ENCODE measurements at places on chromosomes 1 and 21.

DNA sequence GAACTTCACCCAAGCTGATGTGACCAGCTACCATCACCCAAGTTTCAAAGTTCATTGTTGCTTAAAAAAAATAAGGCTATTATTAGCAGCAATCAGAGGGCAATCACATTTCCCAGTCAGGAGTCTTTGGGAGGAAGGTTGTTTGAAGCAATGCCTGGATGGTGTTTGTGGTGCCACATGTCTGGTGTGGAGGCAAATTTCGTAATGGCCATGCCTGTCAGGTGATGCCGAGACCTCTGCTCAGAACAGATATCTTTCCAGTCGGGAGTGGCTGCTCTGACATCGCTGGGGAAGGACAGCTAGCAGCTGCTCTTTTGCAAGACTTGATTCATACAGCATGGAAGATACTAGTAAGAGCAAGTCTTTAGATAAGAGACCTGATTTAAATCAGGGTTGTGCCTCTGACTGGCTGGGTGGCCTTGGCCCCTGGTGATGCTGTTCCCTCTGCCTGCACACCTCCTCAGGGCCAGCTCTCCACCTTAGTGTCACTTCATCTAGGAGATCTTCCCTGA lies 187.8 kb upstream of the JUN start:
- no peak for DNase-seq

DNA sequence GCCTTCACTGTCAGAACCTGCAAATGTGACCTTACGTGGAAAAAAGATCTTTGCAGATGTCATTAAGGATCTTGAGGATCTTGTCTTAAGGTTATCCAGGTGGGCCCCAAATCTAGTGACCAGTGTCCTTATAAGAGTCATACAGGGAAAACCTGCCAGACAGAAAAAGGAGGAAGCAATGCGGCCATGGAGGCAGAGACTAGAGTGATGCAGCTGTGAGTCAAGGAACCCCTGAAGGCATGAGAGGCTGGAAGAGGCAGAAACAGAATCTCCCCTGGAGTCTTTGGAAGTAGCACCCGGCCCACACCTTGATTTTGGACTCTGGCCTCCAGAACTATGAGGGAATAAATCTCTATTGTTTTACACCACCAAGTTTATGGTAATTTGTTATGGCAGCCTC lies 36.5 kb upstream of the DNASE2B start:
- no peak for DNase-seq

DNA sequence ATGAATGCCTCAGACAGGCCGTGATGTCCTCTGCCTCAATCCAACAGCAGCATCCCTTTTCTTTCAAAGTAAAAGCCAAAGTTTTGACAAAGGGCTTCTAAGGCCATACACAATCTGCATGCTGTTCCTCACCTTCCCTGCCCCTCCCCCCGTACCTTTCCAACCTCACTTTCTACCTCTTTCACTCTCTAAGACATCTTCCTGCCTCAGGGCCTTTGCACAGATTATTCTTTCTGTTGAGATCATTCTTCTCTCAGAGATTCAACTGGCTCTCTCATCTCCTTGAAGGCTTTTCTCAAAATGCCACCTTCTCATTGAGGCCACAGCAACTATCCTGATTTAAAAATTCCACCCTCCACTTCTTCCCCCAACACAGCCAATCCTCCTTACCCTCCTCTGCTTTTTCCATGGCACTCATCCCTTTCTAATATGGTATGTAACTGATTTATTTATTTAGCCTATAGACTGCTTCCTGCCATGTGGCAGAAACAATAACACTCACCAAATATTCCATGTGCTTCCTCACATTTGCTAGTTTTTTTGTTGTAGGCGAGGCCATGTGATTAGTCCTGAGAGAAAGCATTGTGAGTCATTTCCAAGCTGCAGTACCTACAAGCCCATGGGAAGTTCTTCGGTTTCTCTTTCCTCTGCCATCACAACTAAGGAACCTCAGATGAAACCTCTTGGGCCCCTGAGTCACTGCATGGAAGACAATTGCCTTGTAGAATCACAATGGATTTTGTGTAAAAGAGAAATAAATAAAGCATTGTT lies 58.7 kb upstream of the GADD45A start:
- peak; percentile 21 for DNase-seq

DNA sequence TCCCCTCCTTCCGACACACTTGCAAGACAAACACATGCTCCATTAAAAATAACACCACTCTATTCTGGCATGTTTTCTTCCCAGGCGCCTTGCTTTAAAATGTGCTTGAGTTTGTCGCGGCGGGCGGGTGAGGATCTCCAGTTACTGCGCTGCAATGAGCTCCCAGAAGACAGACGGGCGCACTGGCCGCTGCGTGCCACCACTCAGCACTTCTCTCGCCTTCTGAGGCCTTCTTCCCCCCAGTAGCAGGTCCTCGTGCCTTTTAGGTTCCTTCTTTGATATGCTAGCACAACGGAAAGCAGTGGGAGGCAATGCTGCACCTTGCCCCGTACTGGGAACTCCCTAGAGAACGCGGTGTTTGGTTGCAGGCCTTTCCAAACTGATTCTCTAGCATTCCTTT lies 279.5 kb upstream of the NR5A2 start:
- DNase-seq: no peak

- no peak for DNase-seq
Observed at GRCh38 chr1:220426989-220427388, 100.9 kb upstream of the MARK1 start.

GRCh38 chr1:90580176-90580575 lies 136.9 kb downstream of the BARHL2 start:
- DNase-seq: no peak

DNA sequence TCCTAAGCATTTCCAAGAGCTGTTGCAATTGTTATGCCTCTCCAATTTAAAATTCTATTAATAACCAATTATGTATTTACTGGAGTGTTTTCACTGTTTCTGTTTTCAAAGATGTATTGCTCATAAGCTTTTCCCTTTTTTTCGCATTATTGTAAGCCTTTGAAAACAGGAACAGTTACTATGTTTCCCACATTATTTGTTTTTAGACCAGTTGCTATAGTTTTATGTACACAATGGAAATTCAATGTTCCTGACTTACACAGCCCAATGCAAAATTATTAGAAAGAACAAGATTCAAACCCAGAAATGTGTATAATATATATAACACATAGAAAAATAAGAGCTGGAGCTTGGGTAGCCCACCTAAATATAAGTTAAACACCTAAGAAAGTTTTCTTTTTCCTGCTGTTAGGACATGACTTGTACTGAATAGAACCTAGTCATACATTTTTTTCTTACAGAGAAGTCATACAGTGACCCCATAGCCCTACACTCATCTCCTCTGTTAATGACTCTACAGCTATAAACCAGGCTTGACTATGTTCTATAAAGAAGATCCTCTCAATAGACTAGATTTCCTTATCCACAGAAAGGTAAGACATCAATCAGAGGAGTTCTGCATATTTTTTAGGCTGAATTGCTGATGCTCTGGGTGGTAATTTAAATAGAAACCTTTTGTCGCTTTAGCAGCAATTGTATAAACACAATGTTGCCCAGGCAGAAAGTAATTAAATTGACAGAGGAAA lies 299.6 kb downstream of the USH2A start:
- DNase-seq: no peak

DNA sequence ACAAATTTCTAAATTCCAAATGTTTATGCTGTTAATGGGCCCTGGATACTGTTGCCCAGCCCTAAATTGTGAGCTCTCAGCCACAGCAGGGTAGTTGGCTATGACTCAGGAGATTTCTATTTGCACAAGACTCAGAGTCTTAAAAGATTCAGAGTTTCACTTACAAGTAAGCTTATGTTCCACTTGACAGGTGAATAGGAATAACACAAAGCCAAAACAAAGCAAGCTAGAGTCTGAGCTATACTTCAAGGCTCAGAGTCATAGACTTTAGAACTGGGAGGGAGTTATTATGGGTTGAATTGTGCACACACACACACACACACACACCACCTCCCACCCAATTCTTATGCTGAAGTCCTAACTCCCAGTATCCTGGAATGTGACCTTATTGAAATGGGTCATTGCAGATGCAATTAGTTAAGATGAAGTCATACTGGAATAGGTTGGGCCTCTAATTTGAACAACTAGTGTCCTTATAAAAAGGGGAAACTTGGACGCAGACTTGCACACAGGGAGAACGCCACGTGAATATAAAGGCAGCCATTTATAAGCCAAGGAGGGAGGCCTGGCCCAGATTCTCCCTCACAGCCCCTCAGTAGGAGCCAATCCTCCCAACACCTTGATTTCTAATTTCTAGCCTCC lies 30.2 kb downstream of the PRDX6 start:
- peak; percentile 50 for DNase-seq

All from AG04449 (cell line).